ENCODE measurements at places on chromosomes 12 and 14.

- no peak for DNase-seq
Observed at GRCh38 chr14:96470331-96470730, 31.9 kb upstream of the PAPOLA start.

GRCh38 chr14:39310051-39310450 is 76.3 kb downstream of the MIA2 start:
- no peak for DNase-seq

DNA sequence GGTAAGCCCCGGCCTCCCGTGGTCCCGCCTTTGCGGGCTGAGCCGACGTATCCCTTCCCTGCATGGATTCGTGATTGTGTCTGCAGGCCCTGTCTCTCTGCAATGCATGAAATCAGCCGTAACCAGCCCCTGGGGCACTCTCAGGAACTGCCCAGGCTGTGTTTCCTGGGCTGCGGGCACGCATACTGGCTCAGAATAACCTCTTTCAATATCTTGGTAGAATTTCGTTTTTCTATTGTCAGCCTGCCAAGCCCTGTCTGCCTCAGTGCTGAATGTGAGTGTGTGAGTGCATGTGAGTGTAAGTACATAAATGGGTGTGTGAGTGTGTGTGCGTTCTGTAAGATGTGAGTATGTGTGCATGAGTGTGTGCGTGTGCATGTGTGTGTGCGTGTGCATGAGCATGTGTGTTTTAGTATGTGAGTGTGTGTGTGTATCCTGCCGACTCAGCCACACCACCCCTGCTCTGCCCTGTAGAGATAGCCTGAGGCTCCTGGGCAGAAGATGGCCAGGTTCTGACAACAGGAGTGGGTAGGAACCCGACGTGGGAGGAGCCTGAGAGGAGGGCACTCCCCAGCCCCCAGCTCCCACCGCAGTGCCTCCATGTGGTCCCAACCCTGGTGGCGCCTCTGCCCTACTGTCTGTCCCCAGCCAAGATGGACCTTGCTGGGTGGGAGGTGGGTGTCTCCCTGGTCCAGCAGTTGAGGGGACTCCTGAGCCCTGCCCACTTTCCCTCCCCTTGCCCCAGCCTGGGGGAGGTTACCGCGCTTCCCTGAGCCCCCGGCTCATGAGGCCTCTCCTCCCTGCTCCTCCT is 268.8 kb downstream of the ADGRD1 start:
- no peak for DNase-seq

- peak; percentile 62 for DNase-seq
Observed at GRCh38 chr14:68634332-68634731, 158.5 kb downstream of the ZFP36L1 start.

DNA sequence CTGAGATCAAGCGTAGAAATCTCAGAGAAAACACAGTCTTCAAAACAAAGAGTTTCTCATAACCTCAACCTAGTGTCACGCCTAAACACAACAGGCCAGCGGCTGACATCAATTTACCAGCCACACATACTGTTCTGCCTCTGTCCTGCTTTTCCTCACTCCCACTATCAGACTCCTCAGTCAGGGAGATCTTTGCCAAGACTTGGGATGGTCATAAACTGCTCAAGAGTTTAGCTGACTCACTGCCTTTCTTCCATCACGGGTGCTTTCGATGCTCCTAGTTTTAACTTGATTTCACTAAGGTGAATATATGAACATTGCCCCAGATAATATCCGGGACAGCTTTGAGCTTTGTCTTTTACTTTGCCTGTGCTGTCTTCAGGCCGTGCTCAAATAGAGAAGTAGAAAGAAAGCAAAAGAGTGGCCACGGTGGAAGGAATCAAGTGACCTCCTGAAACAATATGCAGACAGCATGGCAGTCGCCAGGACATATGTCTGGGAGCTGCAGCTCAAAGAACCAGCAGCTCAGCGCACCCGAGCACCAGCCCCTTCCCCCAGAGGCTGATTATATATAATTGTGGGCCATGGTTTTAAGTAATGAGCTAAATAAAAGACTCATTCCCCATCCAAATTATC is 12.1 kb downstream of the MDM1 start:
- DNase-seq: no peak

- no peak for DNase-seq
Observed at GRCh38 chr12:6347367-6348338, 5.8 kb upstream of the TNFRSF1A start.

DNA sequence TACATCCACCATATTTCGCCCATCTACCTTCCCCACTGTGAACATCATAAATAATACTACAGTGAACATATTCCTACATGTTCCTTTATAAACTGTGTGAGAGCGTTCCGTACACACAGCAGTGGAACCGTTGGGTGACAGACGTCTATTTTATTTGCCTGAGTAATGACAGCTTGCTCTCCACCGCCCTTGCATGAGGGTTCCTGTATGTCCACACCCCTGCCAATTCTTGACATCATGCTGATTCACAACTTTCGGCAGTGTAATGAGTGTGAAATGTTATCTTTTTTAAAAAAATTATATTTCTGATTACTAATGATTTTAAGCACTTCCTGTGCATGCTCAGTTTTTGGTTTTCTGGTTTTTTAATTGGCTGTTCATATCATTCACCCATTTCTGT is 4.3 kb upstream of the RAD52 start:
- no peak for DNase-seq

- DNase-seq: no peak
Observed at GRCh38 chr12:59559696-59560095, 36.1 kb upstream of the SLC16A7 start.

DNA sequence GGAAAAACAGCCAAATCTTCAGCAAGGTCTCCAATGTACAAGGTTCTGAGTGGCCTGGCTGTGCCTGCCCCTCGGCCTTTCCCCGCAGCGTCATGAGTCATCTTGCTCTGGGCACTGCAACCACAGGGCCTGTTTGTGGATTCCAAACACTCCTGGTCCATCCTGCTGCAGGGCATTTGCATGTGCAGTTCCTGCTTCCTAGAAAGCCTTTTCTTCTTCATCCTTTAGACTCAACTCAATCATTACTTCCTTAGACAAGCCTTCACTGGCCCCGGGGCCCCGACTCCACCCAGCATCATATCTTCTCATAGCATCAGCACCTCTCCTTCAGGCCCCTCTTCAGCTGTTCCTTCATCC is 101.8 kb upstream of the EGLN3 start:
- peak; percentile 56 for DNase-seq

GRCh38 chr12:43338848-43339526 is 213.0 kb downstream of the ADAMTS20 start:
- DNase-seq: no peak

- DNase-seq: no peak
Observed at GRCh38 chr14:99244941-99245563, 26.9 kb downstream of the BCL11B start.

DNA sequence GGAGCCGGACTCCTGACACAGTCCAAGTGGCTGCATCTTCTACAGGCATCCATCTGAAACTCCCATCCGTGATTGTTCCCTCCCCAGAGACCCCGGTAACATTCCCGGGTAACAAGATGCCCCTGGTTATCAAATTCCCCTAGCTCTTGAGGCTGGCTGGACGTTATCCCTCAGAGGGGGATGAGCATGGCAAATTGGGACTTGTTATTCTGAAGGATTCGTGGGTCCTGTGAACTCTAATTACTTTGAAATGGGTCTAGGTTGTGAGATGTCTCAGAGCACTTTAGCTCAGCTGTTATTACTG is 642 bp upstream of the PAN2 start:
- no peak for DNase-seq

- no peak for DNase-seq
Observed at GRCh38 chr12:64826234-64826633, 1.8 kb downstream of the TBC1D30 start.

- DNase-seq: no peak
Observed at GRCh38 chr14:73014105-73014504, 12.8 kb downstream of the ZFYVE1 start.

- DNase-seq: peak; percentile 96
Observed at GRCh38 chr14:101761032-101761880, at the start of gene PPP2R5C. Gene PPP2R5C, plus strand, starts transcription at chr14:101761709. Its CDS starts 185 bp downstream, at chr14:101761894.

- no peak for DNase-seq
Observed at GRCh38 chr12:57372233-57372632, 58.6 kb downstream of the R3HDM2 start.

GRCh38 chr14:75261820-75262219 is 16.8 kb upstream of the FOS start:
- no peak for DNase-seq

GRCh38 chr14:50816395-50817047 is 14.4 kb downstream of the NIN start:
- no peak for DNase-seq

- DNase-seq: peak; percentile 46
Observed at GRCh38 chr12:50986966-50987737, 34.8 kb downstream of the HIGD1C start.

DNA sequence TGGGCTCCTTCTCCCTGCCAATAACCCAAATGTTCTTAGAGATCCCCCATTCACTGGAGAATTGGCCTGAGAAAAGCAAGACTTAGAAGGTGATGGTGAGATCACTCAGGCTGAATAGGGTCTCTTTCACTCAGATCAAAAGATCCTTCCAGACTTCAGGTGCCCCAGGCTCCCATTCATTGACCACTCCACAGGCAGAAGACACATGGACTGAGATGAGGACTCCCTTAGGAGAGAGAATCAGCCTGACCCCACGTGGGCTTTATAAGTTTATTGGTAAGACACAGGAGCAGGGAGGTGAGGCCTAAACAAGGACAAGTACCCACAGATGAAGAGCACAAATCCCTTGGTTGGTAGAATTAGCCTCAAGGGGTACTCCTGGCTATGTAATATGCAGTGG is 6.1 kb upstream of the KRT72 start:
- DNase-seq: peak; percentile 56

DNA sequence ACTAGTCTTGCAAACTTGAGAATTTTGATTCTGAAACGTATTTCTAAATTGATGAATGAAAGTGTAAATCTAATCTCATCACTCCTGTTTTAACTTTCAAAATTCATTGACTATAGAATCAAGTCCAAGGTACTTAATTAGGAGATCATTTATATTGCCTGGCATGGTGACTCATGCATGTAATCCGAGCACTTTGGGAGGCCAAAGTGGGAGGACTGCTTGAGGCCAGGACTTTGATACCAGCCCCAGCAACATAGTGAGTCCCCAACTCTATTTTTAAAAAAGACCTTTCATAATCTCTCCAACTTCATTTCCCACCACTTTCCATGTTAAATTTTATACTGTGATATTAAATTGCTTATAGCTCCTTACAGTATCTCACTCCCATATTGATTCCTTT is 3.0 kb upstream of the MIPOL1 start:
- DNase-seq: no peak

DNA sequence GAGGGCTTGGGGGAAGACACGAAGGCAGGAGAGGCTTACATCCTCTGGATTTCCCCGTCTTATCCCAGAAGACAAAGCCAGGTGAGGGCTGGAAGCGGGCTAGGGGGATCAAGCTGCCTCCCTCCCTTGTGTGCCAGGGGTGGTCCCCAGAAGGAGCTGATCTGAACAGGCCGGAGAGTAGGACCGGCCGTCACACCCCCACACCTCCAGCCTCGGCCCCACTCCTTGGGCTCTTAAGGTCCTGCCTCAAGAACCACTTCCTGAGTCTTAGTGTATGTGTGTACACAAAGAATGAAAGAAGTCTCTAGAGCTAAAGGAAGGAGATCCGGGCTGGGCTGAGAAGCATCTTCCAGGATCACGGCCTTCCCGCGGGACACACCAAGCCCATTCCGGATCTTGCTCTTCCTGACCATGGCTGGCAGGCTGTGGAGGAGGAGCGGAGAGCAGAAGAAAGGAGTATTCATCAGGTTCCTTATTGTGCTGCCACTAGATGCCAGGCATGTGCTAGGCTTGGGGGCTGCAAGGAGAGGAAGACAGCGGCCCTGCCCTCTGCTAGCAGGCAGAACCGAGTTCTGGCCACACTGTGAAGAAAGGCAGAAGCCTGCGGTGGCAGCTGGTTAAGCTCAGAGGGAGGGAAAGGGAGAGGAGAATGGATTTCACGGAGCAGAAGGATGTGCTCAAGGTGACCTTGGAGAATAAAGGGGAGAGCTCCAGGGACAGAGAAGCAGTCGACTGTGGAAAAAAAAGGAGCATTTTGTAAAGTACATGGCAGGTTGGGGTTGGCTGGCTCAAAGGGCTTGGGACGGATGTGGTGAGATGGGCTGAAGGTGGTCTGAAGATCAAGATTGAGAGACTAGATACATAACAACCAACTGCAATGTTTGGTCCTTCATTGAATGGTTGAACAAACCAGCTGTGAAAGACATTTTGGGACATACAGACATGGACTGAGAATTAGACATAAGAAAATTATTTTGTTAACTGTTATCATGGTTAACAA is 1.3 kb upstream of the CD63 start:
- no peak for DNase-seq

DNA sequence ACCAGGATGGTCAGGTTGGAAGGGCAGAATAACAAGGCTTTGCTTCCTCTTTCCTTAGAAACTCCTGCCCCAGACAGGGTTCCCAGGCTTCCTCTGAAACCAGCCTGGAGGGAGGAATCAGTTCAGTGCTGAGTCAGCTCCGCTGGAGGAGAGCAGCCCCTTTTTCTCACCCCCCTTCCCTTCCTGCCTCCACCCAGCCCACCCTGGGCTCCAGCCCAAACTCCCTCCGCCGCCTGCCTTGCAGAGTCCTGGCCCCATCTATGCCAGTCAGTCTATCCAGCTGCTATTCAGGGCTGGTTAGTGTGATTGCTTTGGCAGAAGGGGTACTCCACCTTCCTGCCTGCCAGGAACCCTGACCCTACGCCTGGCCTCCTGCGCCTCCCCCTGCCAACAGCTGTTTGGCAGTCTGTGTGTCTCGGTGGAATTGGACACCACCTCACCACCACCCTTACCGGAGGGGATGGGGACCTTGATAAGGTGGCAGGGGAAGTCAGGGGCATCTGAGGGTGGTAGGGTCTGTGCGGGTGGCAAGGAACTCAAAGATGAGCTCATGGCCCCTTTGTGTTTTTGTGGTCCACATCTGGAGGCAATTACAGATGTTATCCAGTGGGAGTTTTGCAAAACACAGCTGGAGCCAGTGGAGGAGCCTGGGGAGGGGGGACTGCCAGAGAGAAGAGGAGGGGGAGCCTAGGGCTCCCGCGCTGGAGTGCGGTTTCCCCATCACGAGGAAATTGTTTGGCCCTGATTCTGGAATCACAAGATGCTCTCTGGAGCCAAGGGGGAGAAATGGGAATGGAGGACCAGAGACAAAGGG is 12.2 kb downstream of the MMP14 start:
- DNase-seq: peak; percentile 95

GRCh38 chr14:39617537-39617936 is 185.3 kb upstream of the FBXO33 start:
- DNase-seq: no peak

DNA sequence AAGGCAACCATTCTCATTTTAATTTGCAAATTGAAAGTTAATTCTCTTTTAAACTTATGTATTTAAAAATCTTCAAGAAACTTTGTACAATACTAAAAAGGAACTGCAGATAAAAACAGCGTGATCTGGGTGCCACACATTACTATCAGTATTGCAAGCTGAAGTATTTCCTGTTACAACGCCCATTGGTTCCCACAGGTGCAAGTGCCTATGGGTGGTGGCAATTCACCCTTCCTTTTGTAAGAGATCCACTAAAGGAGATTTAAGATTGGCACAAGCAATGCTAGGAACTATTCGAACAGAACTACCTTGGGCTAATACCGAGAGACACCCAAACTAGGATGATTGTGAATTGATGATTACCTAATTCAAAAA is 13.2 kb downstream of the TAOK3 start:
- no peak for DNase-seq

GRCh38 chr14:77645520-77646230 is 29.2 kb upstream of the SPTLC2 start:
- DNase-seq: no peak

All from osteocyte (in vitro differentiated cells).